Stimulated activated CD4-positive, alpha-beta T cell treated with anti-CD3 and anti-CD28 coated beads, Interleukin-4, amount 100 ng/mL, for 1 hour (primary cell): ENCODE measurements at places on chromosomes 6 and 20.
A peak's percentile ranks its signal among the peaks of the same experiment; 100 is the strongest.

GRCh38 chr6:166760288-166760687 is 133.2 kb upstream of the RPS6KA2 start:
- peak; percentile 62 for DNase-seq

GRCh38 chr6:129102741-129103140 is 219.8 kb downstream of the LAMA2 start:
- DNase-seq: no peak

DNA sequence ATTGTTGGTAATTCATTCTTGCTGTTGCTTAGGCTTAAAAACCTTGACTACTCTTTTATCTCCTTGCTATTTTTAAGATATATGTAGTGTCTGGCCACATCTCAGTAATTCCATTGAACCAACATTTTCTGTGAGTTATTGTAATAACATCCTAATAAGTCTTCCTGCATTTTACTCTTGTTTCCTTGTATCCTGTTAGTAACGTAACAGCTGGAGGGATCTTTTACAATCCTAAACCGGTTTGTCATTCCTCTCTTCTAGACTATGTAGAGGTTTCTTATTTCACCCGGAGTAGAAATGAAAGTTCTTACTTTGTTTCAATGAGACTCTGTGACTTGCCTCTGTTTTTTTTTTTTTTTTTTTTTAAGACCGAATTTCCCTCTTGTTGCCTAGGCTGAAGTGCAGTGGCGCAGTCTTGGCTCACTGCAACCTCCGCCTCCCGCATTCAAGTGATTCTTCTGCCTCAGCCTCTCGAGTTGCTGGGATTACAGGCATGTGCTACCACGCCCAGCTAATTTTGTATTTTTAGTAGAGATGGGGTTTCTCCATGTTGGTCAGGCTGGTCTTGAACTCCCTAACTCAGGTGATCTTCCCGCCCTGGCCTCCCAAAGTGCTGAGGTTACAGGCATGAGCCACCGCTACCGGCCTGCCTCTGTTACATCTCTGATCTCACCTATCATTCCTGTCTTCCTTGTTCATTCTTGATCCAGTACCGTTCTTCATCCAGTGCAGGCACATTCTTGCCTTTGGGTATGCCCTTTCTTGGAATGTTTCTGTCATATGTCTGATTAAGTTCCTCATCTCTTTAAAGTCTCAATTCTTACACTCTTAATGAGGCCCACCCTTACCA is 44.7 kb downstream of the NCOA3 start:
- DNase-seq: no peak

- DNase-seq: no peak
Observed at GRCh38 chr6:57048577-57048976, 2.1 kb downstream of the KIAA1586 start.

DNA sequence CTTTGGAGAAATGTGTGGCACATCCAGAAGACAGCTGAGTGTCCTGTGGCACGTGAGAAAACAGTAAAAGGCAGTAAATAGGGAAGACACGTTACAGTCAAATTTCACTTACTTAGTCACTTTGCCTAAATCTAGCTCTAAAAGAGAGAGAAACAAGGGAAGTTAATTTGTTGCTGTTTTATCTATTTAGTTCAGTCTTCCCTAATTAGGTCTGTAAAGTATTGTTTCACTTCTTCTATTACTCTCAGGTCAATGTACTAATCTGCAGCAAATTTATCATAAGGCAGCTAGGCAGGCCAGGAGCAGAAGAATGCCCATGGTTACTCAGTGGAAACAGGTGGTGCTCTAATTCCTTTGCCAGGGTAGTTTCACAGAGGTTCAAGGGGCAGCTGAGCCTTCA is 124.3 kb upstream of the CNR1 start:
- DNase-seq: no peak

- peak; percentile 71 for DNase-seq
Observed at GRCh38 chr6:34235307-34236130, 1.2 kb upstream of the HMGA1 start.

GRCh38 chr6:166633732-166634535 is 6.9 kb upstream of the RPS6KA2 start:
- DNase-seq: no peak

GRCh38 chr6:138161088-138161337 is 726 bp upstream of the ARFGEF3 start:
- no peak for DNase-seq

GRCh38 chr6:132481189-132481588 is 31.7 kb downstream of the STX7 start:
- no peak for DNase-seq

DNA sequence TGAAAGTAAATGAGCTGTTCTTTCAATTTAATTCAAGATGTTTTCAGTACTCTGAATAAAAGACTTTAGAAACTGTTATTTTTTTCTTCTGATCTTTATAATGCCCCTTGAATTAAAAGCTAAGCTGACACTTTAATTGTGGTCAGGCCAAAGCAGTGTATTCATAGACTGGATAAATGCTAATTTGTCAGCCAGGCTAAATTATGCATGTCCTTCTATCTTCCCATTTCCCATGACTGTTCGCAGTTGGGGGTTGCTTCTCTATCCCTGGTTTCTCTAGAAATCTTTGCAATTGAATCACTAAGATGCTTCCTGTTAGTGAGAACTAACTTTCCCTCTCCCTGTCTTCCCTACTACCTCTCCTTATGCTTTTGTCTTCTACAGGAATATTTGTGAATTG is 396.2 kb downstream of the RFPL4B start:
- DNase-seq: no peak

DNA sequence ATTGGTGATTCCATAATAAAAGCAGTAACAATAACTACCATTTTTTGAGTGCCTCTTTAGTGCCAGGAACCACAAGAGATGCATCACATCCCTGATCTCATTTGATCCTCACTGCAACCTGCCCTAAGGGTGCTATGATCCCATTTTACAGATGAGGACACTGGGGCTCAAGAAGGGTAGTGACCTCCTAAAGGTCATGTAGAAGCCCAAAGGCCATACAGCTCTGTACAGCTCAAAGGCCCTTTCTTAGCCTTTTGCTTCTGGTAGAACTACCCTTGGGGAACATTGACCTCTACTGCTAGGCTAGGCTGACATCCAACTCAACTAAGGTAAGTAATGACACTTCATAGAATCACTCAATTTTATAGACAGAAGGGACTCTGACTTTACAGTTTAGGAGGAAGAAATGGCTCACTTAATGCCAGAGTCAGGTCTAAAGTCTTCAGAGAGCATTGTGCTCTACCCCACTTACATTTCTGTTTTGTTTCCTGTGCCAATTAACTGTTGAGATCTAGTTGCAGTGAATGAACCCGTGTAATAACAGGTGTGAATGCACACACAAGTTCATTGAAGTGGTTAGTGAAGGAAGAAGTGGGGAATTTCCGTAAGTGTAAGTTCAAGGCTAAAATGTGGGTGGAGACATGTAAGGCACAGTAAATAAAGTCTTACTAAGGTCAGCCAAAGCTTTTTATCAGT is 10.7 kb downstream of the SLC9A8 start:
- no peak for DNase-seq

GRCh38 chr20:46739431-46740213 is 30.2 kb downstream of the SLC2A10 start:
- DNase-seq: no peak

GRCh38 chr20:1844325-1845162 is 50.7 kb upstream of the SIRPA start:
- peak; percentile 22 for DNase-seq

DNA sequence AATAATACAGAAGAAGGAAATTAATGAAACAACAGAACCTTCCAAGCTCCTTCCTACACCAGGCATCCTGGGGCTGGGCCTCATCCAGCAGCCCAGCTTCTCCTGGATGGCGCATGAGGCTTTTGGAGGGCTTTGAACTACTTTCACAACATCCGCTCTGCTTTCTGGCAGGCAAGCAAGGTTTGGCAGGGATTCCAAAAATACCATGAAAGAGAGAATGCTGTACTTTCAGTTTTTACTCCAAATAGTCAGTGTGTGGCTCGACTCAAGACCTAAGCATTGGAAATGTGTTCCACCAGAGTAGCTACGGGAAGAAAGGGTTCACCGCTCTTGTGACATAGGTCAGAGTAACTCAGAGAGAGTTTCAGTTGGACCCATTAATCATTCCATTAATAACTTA is 125.4 kb downstream of the OPRM1 start:
- DNase-seq: no peak

- no peak for DNase-seq
Observed at GRCh38 chr6:109456710-109457561, 1.4 kb upstream of the MICAL1 start.

- no peak for DNase-seq
Observed at GRCh38 chr6:33336495-33336894, 19.0 kb upstream of the ZBTB22 start.

GRCh38 chr6:82353848-82354247 is 9.8 kb upstream of the TPBG start:
- no peak for DNase-seq

DNA sequence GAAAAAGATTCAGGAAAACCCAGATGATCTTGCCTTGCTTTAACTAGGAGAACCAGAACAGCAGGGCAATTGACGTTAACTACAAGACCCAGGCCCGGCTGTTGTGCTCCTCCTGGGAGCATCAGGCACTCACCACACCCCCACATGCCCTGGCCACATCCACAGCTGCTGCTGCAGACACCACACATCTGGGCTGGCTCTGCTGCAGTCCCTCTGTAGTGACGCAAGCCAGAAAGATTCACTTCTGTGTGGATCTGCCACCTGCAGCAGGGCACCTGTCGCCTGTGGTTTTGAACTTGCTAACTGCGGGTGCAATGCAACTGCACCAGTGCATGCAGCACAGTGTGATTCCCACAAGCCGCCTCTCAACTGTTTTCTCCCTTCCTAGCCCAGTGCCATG is 228.8 kb downstream of the SYNDIG1 start:
- no peak for DNase-seq

- DNase-seq: no peak
Observed at GRCh38 chr20:48287021-48287494, 501.8 kb upstream of the SULF2 start.

DNA sequence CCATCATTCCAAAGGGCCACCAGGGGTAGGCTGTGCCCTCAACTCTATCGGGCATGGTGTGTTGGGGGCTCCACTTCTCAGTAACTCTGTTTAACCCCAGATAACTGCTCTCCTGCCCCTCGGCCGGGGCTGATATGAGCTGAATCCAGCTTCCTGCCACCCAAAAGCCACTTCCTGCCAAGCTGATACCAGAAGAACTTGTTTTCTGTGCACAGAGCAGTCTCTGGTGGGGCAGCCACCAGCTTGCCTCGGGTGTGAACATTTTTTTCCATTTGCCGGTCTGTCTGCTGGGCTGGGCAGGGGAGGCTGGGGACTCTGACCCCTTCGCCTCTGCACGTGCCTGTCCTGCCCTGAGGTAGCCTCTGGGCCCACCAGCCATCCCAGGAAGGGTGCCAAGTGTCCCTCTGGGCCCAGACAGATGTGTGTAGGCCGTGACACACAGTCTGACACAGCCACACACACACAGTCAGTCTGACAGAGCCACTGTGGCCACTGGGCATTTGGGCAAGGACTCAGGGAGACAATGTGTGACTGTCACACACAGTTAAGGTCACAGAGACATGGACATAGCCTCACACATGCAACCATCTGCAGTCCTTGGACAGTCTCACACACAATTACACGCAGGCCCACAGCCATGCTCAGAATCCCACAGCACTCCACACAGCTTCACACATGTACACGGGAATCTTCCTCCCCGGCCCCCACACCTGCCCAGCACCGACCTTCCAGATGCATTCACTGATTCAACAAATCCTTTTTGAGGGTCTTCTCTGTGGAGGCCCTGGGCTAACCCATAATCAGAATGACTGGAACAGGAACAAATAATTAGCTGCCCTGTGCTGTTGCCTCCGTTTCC is 45.1 kb downstream of the NOL4L start:
- DNase-seq: peak; percentile 50

GRCh38 chr6:34512738-34513115 is 43.4 kb downstream of the SPDEF start:
- DNase-seq: no peak

DNA sequence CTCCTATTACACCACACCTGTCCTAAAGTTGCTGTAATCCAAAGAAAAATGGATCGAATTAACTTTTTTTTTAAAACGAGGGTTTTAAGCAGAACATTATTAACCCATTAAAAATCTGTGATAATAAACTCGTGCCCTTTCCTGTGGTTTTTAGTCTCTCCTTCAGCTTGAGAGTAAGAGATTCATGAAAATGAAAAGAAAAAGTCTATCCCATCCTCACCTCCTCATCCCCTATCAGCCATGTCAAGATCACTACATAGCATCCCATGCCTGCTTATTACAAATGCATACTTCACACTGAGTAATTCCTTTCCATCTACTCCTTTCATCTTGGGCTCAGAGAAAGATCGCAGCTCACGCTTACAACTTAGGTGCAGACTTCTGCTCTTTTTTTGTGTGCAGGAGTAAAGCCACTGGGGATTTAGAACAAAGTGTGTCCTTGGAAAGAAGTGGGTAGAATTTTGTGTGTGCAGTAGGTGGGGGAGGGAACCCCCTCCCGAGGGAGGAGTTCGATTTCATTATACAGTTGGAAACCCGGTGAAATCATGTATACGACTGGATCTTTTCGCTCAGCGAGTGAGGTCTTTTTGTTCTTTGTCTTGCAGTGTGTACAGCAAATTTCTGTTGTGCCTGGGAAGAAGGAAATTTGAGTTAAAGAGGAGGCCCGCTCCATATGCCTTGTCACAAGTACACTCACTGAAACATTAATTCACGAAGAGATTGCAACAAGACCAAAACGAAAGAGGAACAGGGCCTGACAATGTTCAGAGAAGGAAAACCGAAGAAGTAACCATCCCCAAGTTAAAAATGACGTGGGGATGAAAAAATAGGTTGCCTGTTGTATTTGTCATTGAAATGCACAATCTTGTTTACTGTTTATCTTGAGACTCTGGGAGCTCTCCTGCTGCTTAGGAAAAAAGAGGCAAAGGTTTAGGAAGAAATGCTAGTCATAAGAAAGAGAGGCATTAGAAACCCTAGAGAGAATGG is 146.5 kb upstream of the ZNF217 start:
- DNase-seq: no peak

- no peak for DNase-seq
Observed at GRCh38 chr20:43140726-43141125, 49.0 kb downstream of the PTPRT start.

- DNase-seq: no peak
Observed at GRCh38 chr6:22368794-22369193, 72.0 kb upstream of the PRL start.

GRCh38 chr6:82461536-82461935 is 97.9 kb downstream of the TPBG start:
- no peak for DNase-seq

DNA sequence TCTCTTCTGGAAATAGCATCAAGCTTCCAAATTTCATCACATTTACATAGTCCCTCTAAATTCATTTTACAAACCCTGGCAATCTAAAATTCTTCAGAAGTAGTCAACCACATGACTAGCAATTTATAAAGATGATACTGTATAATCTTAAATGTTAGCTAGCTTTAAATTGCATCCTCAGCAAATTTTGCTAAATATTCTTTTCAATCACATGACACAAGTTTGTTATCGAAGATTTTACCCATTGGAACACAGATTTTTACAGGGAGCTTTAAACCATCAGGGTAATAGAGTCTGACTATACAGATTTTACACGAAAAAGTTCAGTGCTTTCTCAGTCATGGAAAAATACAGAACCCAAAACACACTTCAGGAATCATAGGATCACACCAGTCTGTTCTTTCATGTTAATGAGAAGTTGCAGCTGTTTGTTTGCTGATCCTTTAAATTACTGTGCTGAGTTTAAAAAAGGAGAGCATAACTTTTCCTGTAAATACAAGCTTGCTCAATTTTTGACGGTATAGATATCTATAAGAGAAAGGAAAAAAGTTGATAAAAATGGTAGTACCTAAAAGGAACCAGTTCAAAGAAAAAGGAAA is 445.8 kb upstream of the ADGRB3 start:
- DNase-seq: no peak

- DNase-seq: no peak
Observed at GRCh38 chr20:46129955-46130481, 11.9 kb downstream of the CD40 start.

- DNase-seq: no peak
Observed at GRCh38 chr6:38528196-38528965, 111.3 kb downstream of the BTBD9 start.
